ENCODE measurements at places on chromosomes 5 and 9.

DNA sequence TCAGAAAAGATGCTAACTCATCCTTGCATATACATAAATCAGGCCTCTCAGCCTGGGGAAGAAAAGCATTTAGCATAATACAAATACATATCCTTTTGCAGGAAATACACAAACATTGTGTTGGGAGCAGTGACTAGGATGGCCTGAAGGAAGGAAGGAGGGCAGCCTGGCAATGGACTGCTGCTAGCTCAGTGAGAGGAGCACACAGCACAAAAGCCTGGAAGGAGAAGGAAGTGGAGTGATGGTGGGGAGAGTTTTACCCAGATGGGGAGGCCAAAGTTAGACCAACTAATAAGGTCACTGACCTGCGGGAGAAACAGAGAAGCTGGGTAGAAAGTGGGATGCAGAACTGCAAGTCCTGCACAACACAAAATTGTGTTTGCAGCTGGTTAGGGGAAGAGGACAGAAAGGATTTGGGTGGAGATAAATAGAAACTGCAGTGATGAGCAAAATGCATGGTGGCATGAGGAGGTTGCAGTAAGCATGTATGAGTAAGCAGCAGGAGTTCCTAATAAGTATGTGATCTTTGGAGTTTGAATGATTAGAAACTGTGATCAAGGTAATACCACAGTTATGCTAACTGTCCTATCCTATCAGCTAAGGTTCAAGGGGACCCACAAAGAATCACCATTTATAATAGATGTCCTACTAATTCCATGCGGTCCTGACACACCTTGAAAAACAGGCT is 39.5 kb downstream of the SEMA6A start:
- DNase-seq: no peak

- peak; percentile 91 for DNase-seq
Measured at GRCh38 chr9:100411472-100412283, 15.3 kb upstream of the MSANTD3 start.

- no peak for DNase-seq
Measured at GRCh38 chr9:30511666-30512065, 1872.8 kb upstream of the ACO1 start.

GRCh38 chr9:31700252-31701045 is 684.0 kb upstream of the ACO1 start:
- DNase-seq: no peak

GRCh38 chr9:112754578-112754977 is 4.0 kb downstream of the SNX30 start:
- DNase-seq: no peak

Data from Caco-2 (cell line).